PC-9 (cell line): ENCODE measurements at places on chromosomes 7 and 10. TPM values are rescaled to one million over a fixed set of nuclear protein-coding genes. Genes with fewer than 3 reads are reported as not detected.

DNA sequence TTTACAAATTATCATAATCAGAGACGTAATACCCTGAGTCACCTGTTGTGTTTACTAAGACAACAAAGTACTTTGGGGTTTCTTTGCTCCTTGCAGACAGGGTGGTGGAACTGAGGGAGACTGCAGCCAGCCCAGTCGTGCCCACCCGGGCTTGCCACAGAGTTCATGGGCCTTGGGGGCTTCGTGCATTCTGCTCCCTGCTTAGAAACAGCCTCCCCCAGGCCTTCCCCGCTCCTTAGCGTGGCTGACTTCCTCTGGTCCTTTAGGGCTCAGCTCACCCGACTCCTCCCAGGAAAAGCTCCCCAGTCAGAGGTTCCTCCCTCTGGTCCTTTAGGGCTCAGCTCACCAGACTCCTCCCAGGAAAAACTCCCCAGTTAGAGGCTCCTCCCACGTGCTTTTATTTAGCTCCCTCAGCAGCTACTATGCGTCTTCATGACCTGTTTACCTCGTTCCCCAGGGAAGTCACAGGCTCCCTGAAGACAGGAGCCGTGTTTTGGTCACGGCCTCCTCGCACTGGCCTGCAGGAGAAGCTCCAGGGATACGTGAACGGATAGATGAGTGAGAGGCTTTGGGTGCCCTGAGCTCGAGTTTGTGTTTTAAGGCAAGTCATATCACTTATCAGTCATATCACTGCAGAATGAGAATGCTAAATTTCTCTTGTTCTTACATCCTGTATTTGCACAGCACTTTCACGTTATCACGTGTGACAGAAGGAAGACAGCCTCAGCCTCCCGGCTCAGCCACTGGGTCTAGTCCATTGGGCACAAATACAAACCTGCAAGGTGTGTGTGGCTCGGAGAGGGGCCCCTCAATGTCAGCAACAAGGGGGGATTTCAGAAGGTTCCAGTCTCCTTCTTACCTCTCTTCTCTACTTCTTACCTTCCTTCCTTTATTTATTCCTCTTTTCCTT lies 52.7 kb upstream of the VIPR2 start:
- DNase-seq, result no peak

DNA sequence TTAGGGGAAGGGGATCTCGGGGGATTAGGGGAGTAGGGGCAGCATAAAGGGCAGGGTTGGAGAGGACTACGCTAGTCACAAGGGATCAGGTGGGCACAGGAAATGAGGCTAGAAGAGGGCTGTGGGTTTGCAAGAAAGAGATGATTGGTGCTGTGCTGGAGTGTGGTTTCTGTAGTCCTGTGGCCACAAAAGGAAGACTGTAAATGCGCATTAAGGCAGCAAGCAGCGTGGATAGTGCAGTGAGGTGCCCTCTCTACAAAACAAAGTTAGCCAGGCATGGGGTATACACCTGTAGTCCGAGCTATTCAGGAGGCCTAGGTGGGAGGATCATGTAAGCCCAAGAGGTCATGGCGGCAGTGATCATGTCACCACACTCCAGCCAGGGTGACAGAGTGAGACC lies 212.1 kb downstream of the MLLT10 start:
- no peak for DNase-seq

DNA sequence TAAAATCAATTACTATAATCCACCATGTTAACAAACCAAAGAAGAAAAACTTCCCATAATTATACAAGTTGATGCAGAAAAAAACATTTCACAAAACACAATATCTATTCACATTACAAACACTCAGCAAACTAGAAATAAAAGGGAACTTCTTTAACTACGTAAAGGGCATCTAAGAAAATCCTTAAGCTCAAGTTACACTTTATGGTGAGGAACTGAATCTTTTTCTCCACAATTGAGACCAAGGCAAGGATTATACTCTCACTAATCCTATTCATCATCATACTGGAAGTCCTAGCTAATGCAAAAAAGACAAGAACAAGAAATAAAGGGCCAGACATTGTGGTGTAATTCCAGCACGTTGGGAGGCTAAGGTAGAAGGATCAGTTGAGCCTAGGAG lies 159.9 kb downstream of the ZNF365 start:
- no peak for DNase-seq

DNA sequence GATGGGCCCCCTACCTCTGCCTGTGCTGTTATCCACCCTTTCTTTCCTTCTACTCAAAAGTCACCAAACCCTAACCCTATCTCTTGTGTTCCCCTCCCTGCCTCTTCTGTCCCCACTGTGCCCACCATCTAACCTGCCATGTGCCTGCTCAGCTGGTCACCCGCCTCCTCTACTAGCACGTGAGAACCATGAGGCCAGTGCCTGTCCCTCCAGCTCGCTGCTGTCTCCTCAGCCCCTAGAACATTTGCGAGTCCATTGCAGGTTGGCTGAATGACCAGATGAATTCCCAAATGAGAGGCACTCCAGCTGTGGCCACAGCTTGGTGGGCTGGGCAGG lies 129.0 kb downstream of the ARHGAP22 start:
- no peak for DNase-seq

- DNase-seq, result no peak
Observed at GRCh38 chr10:43292755-43293676, 26.2 kb upstream of the RASGEF1A start.

DNA sequence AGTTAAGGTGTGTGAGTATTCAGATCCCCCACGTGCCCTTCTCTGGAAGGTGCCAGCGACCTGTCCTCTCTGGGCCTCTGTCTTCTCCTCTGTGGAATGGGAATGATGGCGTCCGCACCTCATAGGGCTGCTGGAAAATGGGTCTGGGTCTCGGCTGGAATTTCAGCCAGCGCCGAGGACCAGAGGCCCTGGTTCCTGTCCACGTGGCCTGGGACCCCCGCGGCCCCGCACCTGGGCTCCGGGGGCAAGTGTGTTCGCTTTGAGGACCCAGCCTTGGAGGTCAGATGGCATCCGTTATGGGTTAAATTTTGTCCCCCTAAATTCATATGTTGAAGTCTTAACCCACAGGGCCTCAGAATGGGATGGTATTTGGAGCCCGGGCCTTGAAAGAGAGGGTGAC lies 32.6 kb upstream of the PSMG3 start:
- DNase-seq, result no peak

DNA sequence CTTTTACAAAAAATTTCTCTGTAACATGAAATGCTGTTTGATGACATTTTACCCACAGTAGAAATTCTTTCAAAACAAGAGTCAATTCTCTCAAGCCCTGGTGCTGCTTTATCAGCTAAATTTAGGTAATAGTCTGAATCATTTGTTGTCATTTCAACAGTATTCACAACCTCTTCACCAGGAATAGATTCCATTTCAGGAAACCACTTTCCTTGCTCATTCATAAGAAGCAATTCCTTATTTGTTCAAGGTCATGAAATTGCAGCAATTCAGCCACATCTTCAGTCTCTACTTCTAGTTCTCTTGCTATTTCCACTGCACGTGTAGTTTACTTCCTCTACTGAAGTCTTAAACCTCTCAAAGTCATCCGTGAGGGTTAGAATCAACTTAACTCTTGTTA lies 14.1 kb downstream of the STAG3 start:
- peak; percentile 80 for DNase-seq

OR6V1 gene
- not detected in 2 replicates for total RNA-seq

UPK3B gene
- total RNA-seq, result 16.8 and 19.2 TPM in 2 replicates

OPN1SW gene
- not detected in 2 replicates for total RNA-seq

DNA sequence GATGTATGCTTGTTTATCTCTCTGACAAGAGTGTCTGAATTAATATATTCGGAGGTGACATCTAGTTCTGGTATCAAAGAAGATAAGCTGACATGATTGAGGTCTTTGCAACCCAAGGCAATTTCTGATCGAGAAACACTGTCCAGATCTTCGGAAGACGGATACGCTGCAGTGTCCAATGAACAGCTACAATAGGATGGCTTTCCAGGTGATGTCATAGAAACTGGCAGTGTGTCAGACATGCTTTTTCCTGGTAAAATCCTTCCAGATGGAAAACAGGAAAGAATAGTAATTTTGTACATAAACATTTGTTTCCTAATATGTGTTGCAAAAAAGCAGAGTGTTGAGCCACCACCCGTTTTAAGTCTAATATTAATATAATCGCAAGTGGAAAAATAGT lies 33.4 kb downstream of the VWDE start:
- DNase-seq, result no peak

- no peak for DNase-seq
Observed at GRCh38 chr10:68606918-68607317, 46.8 kb downstream of the TET1 start.

DNA sequence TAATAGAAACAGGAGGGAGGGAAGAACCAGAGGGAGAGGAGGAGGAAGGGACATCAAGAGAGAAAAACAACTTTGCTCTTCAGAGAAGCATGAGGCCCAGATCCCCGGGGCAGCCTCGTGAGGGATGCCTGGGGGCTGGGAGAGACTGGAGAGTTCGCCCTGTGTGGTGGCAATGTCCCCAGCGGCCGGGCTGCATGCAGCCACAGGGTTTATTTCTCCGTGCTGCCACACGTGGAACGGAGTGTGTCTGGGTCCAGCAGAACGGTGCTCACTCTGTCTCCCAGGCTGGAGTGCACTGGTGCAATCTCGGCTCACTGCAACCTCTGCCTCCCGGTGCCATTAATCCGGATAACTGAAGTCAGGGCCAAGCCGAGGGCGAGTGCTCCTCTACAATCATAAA lies 257.7 kb downstream of the ACTR3B start:
- DNase-seq, result no peak

DNA sequence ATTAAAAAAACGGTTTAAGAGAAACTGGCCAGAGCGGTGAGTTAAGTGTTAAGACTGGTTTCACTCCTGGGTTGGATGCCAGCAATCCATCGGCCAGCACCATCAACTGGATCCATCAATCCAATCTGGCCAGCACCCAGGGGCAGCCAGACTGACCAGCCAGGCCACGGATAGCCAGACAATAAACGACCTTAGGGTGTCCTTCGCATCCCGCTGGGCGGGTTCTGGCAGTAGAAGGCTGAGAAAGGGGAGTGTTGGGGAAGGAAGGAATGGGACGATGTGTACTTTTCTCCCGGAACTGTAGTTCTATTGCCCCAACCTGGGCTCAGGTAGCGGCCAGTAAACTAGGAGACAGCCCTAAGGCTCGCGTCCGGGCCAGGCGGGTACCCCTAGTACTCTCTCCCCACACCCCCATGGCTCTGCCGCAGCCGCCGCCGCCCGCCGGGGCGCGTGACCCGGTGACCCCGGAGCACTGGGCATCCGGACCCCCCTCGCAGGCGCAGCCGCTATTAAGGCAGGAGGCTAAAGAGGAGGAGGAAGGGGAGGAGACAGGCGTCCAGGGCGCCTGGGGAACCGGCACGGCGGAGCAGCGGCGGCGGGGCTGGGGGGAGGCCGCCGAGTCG lies at the start of gene CASD1:
TSS of gene CASD1 (plus strand) at position 546 of the 623 bp plus-strand sequence. CDS start 276 bp downstream, outside the sequence.
- DNase-seq, result no peak

DNA sequence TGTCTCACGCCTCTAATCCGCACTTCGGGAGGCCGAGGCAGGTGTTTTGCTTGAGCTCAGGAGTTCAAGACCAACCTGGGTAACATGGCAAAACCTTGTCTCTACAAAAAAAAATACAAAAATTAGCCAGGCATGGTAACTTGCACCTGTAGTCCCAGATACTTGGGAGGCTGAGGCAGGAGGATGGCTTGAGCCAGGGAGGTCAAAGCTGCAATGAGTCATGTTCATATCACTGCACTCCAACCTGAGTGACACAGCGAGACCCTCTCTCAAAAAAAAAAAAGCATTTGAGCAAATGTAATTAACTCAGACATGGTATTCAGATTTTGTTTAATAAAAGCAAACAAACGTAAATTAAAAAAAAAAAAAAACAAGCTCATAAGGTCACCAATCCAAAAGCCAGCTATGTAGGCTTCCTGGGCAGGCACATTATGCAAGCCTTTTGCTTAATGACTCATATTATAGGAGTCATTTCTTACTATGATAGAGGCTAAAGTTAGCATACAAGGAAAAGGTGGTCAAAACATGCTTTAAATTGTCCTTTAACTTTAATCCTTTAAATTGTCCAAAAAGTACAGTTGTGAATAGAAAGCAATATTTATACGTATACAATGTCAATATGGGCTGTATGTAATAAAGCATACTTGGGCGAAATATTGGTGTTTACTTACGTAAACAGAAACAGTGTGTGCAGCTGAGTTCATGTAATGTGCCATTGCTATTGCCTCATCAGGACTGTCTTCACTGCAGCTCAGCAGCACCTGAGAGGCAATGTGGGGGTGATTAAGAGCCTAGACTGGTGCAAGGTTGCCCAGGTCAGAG lies 13.0 kb downstream of the AKR1D1 start:
- no peak for DNase-seq

- DNase-seq, result no peak
Observed at GRCh38 chr7:76352193-76352592, 6.6 kb downstream of the YWHAG start.

- no peak for DNase-seq
Observed at GRCh38 chr7:127946847-127947246, 84.4 kb downstream of the LRRC4 start.

DNA sequence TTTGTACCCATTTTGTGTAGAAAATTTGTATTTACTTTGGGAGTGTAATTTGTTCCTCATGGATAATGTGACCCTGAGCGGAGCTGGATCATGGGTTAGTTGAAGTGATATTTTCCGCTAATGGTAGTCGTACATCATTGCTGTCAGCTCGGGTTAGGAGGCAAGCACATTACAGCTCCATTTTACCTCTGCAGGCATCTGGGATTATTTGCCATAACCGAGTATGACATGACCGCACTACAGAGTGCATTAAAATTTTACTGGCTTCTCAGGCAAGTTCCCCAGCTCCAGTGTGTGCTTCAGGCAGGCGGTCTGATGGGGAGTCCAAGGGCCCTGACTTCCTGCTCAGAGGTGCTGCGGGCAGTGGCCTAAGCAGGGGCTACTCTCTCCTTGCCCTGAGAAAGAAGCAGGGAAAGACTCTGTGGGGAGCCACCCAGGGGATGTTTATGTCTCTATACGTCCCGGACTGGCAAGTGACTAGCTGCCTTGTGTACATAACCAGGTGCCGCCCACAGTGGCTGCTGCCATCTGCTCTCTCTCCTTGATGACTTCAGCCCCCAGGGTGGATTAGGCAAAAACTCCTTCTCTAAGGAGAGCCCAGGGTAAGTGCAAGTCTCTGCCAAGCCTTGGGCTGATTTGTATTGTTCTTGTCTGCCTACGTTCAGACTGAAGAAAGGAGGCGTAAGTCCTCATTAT lies 685.3 kb upstream of the GALNT17 start:
- DNase-seq, result no peak

- DNase-seq, result no peak
Observed at GRCh38 chr7:8423057-8423456, 10.4 kb upstream of the NXPH1 start.

OR2A1 gene
- total RNA-seq, result not detected in 2 replicates

GDF2 gene
- not detected in 2 replicates for total RNA-seq

- no peak for DNase-seq
Observed at GRCh38 chr7:1331561-1332467, 99.1 kb downstream of the UNCX start.

DNA sequence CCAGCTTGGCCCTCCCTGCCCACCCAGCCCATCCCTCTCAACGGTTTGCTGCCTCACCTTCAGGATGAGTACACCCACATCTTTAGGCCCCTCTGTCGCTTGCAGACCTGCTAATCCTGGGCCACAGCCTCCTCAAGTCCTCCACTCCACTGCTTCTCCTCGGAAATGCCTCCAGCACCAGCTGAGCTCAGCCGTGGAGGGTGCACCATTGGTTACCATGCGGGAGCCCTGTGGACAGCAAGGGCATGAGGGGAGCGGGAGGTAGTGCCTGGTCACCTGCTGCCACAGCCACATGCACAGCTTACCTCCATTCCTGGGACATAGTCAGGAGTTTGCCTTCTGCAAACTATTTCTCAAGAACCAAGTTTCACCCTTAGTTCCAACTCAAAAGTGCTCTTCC lies 286.3 kb upstream of the ZMIZ1 start:
- no peak for DNase-seq

MYL10 gene
- total RNA-seq, result not detected in 2 replicates

- DNase-seq, result no peak
Observed at GRCh38 chr7:35818513-35818912, 17.7 kb downstream of the SEPTIN7 start.

GRCh38 chr7:37494926-37495325 lies 46.3 kb upstream of the ELMO1 start:
- DNase-seq, result no peak
